Fibroblast of villous mesenchyme (primary cell): ENCODE measurements at places on chromosomes 5 and 9. TPM values are rescaled to one million over a fixed set of nuclear protein-coding genes. Genes with fewer than 3 reads are reported as not detected.

DNA sequence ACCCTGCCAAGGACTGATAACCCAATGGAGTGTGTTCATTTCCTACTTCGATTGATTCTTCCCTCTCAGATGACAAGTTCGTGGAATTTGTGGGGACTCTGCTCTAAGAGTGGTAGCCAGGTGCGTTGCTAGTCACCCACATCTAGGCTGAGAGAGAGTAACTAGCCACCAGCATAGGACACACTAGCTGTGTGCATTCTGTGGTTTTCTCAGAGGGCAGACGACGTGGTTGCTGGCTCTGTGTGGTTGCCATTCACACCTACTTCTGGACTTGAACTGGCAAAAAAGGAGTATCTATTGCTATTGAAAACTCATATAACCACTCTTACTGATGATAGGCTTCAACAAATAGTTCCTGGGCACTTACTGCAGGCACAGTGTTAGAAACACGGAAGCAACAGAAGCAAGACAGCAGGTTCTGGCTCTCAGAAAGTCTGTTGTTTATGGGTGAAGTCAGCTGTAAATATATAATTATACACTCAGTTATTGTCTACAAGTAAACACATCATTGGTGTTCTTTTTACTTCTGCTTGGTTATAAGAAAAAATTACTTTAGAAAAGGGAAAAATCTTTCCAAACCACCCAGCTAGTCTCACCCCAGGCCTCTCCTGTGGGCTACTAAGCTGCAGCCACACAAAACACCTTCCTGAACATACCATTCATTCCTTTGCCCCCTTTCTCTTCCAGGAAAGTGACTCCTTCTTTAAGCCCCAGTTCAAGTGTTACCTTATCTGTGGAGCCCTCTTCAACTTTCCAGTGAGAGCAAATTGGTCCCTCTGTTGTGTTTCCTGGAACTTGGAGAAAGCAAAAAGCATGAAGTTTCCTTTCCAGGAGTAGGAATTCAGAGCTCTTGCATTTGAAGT is 151.1 kb upstream of the HAPLN1 start:
- no peak for DNase-seq

DNA sequence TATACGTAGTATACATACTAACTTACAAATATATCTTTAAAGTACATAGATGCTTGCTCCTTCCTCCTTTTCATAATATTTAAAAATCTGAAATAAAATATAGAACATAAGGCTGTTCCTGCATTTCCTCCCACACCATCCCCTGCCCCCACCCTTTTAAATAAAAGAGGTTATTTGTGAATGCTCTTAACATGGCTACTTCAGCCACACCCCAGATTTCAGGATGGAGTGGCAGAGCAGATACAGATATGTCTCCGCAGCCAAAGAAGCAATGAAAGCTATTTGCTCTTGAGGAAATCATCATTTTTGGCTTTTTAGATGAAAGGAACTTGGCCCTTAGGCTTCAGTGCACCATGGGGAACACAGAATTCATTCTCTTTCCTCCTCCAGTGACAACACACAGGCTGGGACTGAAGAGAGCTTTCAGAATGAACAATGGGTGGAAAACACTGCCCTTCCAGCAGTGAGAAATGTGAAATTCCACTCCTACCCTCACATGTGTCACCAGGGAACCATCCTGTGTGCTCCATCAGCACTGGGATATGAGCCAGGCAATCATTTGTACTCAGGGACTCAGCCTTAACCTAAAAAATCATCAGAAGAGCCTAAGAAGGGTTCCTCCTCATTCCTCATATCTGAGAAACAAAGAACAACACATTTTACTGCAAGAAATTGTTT is 134.3 kb downstream of the PPP2R2B start:
- DNase-seq: no peak

GRCh38 chr9:127983847-127984289 is 3.1 kb upstream of the EEIG1 start:
- DNase-seq: no peak

GRCh38 chr9:137430723-137431415 is 7.7 kb downstream of the NOXA1 start:
- no peak for DNase-seq

DNA sequence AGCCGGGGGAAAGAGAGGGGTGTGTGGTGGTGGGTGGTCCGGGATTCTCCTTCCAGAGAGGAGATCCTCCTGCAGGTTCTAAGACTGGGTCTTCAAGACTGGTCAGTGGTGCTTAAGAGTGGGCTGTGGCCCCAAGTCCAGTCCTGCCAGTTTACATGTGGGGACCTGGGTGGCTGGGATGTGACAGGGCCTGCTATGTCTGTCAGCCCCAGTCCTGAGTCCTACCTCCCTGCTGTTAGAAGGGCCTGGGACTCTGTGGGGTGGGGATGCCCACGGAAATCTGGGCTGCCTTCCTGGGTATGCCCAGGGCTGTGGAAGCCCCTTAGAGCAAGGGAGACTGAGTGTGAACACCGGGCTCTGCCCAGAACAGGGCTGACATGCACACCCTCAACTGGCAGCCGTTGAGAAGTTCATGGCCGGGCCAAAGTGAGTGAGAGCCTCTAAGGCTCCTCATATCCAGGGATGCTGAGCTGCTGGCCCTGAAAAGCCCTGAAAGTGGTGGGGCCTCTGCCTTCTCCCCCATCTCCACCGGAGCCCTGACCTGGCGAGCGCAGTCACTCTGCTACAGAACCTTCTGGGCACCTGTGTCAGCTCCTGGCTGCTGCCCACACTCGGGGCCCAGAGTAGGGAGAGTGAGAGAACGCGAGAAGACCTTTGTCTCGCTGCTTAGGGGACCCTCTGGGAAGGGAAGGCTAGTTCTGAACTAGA is 1.7 kb downstream of the PHF2 start:
- DNase-seq: no peak

GRCh38 chr5:78320401-78320800 is 25.9 kb upstream of the AP3B1 start:
- peak; percentile 54 for DNase-seq

DNA sequence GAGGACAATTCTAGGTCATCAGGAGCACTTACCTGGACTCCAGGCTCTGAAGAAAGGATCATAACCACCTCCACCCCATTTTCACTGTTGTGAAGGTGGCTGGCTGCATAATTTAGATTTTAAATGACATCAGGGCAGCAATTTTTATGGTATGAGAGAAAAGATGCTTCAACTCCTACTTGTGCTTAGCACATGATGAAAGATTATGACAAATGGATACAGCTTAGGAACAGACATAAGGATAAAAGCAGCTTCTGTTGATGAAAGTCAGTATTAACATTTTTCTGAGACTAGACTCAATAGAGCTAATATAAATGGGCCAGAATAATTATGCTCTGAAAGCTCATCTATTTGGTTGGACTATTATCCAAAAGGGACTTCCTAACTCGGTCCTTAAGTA is 72.2 kb downstream of the SIL1 start:
- no peak for DNase-seq

- no peak for DNase-seq
Measured at GRCh38 chr5:83919071-83920041, 198.7 kb upstream of the HAPLN1 start.

DNA sequence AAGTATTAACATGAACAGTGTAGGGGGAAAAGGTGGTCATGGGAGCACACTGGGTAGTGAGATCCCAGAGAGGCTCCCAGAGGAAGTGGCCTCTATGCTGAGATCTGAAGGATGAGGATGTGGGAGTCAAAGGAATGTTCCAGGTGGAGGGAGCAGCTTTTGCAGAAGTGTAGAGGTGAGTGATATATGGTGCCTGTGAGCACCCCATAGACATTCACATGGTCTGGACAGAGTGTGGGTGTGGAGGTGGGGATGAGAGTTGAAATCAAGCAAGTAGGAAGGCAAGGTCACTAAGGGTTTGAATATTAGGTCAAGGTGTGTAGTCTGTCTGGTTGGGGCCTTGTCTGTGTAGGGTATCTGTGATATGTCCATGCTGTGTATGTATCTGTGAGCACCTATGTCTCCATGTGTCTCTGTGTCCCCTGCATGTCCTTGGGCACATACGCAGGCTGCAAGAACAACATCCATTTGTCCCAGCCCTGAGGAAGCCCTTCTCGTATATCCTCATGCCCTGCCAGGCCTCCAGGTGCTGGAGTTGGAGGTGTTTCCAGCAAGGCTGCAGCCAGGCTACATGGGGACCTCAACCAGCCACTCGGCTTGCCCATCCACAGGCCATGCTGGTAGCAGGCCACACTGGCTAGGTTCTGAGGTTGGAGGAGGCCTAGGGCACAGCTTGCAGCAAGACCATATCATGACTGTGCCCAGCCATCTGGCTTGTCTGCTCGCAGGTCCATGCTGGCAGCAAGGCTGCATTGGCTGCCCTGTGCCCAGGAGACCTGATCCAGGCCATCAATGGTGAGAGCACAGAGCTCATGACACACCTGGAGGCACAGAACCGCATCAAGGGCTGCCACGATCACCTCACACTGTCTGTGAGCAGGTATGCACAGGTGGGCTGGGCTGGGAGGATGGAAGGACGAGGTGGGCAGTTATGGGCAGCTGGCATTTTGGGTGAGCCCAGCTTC is 4.7 kb downstream of the PDLIM4 start:
- no peak for DNase-seq

GRCh38 chr9:127644146-127644827 is 32.2 kb downstream of the STXBP1 start:
- DNase-seq: no peak

DNA sequence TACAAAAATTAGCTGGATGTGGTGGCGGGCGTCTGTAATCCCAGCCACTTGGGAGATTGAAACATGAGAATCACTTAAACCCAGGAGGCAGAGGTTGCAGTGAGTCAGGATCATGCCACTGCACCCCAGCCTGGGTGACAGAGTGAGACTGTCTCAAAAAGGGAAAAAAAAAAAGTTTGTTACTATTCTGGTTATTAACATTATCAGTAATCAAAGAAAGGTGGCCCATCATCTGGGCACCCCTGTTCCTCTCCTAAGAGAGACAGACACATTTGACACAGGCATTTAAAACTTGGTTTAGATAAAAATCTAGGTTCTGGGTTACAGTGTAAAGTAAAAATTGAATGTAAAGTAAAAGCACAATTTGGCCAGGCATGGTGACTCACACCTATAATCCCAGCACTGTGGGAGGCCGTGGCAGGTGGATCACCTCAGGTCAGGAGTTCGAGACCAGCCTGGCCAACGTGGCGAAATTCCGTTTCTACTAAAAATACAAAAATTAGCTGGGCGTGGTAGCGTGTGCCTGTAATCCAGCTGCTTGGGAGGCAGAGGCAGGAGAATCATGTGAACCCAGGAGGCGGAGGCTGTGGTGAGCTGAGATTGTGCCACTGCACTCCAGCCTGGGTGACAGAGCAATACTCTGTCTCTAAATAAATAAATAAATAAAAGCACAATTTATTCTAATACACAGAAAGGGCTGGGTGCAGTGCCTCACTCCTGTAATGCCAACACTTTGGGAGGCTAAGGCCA is 16.7 kb upstream of the PHYHD1 start:
- DNase-seq: peak; percentile 46

- DNase-seq: peak; percentile 61
Measured at GRCh38 chr5:144142139-144142823, 28.2 kb downstream of the YIPF5 start.

GRCh38 chr5:90305041-90305720 is 104.4 kb downstream of the CETN3 start:
- DNase-seq: no peak

GRCh38 chr5:112762113-112762810 is 24.6 kb downstream of the APC start:
- peak; percentile 29 for DNase-seq

DNA sequence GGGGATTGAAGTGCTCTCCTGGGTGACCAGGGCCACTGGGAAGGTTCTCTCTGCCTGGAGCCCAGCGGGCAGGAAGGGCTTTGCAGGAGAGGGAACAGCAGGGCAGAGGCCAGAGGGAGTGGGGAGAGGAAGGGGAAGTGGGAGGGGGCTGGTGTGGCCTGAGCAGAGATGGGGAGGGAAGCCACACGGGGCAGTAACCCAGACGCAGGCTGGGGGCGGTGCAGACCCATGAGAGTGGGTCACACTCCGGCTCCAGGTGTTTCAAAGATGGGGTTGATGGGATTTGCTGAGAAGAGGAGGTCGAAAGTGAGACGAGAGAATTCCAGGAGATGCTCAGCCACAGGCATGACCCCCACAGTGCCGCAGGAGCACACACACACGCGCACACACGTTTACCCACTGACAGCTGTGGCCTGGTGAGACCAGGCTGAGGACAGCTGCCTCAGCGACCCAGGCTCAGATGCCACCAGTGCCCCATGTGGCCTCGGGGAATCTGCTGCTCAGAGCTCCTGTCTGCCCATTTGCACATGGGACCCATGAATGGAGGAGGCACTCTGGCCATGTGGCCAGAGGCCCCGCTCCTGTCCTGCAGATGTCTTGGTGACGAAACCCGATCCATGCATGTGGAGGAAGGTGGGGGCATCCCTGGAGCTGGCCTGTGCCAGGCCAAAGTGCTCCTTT is 32.7 kb upstream of the FCN2 start:
- no peak for DNase-seq

DNA sequence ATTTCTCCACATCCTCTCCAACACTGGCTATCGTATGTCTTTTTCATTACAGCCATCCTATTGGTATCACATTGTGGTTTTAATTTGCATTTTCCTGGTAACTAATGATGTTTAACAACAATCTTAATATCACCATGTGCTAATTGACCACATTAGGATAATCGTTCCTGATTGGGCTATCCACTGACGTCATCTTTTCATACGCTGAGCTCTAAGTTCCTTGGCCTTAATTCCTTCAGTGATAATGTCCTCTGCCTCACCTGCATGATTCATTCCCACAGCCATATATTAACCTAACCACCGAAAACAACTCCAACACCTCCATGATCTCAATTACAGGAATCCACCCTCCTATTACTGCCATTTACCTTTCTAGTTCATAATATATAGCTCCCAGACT is 547.9 kb upstream of the BRINP1 start:
- no peak for DNase-seq

DNA sequence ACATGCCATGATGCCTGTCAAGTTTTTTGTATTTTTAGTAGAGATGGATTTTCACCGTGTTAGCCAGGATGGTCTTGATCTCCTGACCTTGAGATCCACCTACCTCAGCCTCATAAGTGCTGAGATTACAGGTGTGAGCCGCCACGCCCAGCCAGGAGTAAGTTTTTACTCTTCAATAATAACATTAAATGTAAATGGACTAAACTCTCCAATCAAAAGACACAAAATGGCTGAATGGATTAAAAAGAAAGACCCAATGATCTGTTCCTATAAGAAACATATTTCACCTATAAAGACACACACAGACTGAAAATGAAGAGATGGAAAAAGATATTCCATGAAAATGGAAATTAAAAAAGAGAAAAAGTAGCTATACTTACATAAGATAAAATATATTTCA is 37.2 kb upstream of the ISOC1 start:
- no peak for DNase-seq

DNA sequence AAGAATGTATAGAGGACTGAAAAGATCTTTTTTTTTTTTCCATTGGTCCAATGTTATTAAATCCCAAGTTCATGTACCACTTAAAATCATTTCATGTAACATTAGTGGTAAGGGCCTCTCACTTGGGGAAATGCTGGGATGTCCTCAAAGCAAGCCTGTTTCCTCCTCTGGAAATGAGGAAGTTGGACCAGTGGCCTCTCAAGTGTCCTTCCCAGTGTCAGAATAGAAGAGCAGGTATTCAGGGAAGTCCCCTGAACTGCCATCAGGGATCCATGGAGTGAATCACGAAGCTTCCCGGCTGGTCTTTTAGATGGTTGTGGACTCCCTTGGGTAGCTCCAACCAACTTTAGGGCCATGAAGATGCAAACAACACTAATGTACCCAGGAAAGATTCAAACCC is 55.2 kb upstream of the AFAP1L1 start:
- no peak for DNase-seq

FOXD4 gene
- total RNA-seq: under 0.01 and 0.43 TPM in 2 replicates

PCDHGA10 gene
- 11.7 and 12.2 TPM in 2 replicates for total RNA-seq

C9orf40 gene
- total RNA-seq: 6.8 and 8.6 TPM in 2 replicates

SLC22A4 gene
- 6.8 and 16.4 TPM in 2 replicates for total RNA-seq

TRAF1 gene
- 0.86 and 1.6 TPM in 2 replicates for total RNA-seq

SPATA31E1 gene
- not detected in 2 replicates for total RNA-seq

AK6 gene
- total RNA-seq: 23.8 and 32.8 TPM in 2 replicates

HDHD3 gene
- 6.1 and 7.3 TPM in 2 replicates for total RNA-seq
